ENCODE measurements at places on chromosomes 4 and X.

- peaks cover 5% of the 10 kb centered on the region for H3K27me3 ChIP-seq
- no peak overlapping the region for H3K4me3 ChIP-seq
- no peak for DNase-seq
Measured at GRCh38 chr4:113335746-113336145, 286.3 kb downstream of the ANK2 start.

DNA sequence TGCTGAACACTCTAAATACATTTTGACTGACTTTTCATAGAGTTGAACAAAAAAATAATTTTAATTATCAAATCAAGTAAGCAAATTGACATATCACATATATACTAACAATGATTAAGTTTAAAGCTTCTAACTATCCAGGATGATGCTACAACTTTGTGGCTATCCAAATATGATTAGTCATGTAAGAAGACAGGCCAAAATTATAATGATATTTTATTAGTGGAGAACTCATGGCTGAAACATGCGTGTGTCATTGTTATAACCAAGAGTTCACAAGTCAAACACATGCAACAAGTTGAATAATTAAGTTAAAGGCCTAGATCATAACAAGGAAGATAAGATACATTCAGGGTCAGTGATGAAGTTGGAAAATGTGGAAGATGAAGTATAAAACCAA lies 346.8 kb downstream of the FSTL5 start:
- no peaks in the 10 kb centered on the region for H3K4me1 ChIP-seq
- H3K36me3 ChIP-seq: no peaks in the 10 kb centered on the region
- H3K27ac ChIP-seq: no peak overlapping the region

DNA sequence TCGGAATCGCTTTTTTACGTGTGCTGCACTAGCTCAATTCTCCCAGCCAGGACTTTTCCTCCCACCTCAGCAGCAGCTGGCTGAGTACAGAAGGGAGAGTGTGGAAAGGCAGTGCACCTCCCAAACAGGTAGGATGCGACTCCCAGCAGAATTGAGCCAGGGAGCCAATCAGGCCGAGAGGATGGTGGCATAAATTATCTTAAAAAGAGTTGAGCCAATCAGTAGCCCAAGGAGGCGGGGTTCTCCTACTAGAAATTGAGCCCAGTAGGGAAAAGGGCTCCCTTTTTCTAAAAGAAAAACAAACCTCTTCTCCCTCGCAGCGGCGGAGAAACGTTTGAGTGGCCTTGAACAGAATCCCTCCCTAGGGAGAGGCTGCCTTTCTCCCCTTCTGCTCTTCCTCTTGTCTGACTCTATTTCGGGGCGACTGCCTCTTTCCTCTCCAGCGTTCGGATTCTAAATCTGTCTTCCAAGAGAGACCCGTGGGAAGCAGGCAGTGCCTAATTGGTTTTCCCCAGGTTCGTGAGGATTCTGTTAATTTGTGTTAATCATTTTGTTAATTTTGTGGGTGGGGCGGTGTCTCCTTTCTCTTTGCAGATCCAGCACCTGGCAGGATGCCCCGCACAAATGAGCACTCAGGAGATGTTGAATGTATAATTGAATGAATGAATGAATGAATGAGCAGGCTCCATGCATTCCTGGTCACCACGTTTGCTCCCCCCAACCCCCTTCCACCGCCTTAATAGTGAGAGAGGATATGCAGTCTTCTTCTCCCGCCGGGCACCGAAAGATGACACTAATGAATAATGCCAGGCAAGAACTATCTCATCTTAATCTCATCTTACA lies at the start of gene GABRG1:
TSS of gene GABRG1 (minus strand) at position 142 of the 843 bp plus-strand sequence. CDS start at position 1, 141 bp downstream.
- H3K4me1 ChIP-seq: no peaks in the 10 kb centered on the region
- no peaks in the 10 kb centered on the region for H3K36me3 ChIP-seq
- H3K4me3 ChIP-seq: no peak within 1 kb of the TSS
- DNase-seq: no peak
- no peaks in the 10 kb centered on the region for H3K27me3 ChIP-seq

- H3K4me3 ChIP-seq: no peak overlapping the region
- H3K36me3 ChIP-seq: no peaks in the 10 kb centered on the region
- H3K27ac ChIP-seq: no peak overlapping the region
- H3K27me3 ChIP-seq: no peaks in the 10 kb centered on the region
- DNase-seq: no peak
Measured at GRCh38 chr4:181475359-181475758, 767.8 kb upstream of the TENM3 start.

- DNase-seq: no peak
- no peak overlapping the region for H3K27ac ChIP-seq
- H3K27me3 ChIP-seq: no peaks in the 10 kb centered on the region
- no peak overlapping the region for H3K4me3 ChIP-seq
Measured at GRCh38 chr4:25667931-25668557, 12.4 kb downstream of the SLC34A2 start.

DNA sequence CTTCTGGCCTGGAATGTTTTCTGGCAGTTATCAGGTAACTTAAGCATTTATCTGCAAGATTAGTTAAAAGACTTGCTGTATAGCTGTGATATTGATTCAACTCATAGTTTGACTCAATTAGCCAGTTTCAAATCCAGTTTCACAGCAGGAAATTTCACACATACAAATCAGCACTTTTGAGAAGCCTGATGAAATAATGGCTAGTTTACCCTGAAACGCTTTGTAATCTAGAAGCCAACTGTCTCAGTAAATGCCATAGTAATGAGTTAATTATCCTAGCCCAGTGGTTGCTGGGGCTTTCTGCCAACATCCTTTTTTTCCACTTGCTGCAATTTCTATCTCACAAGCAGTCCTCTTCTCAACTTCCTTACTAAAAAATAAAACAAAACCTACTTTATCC lies 53.1 kb downstream of the ARHGEF38 start:
- H3K4me3 ChIP-seq: no peak overlapping the region
- H3K4me1 ChIP-seq: peaks cover 2% of the 10 kb centered on the region
- DNase-seq: no peak
- no peaks in the 10 kb centered on the region for H3K36me3 ChIP-seq

GRCh38 chr4:169079942-169080827 lies 70.1 kb upstream of the CBR4 start:
- no peak overlapping the region for H3K27ac ChIP-seq
- peaks cover 14% of the 10 kb centered on the region for H3K4me1 ChIP-seq
- no peaks in the 10 kb centered on the region for H3K36me3 ChIP-seq
- H3K27me3 ChIP-seq: peaks cover 14% of the 10 kb centered on the region
- H3K4me3 ChIP-seq: peak overlapping the region; percentile 41

- H3K27me3 ChIP-seq: peaks cover 3% of the 10 kb centered on the region
- peaks cover 50% of the 10 kb centered on the region for H3K36me3 ChIP-seq
- peaks cover 30% of the 10 kb centered on the region for H3K4me1 ChIP-seq
- H3K27ac ChIP-seq: no peak overlapping the region
Measured at GRCh38 chr4:38138363-38138762, 178.2 kb downstream of the PTTG2 start.

DNA sequence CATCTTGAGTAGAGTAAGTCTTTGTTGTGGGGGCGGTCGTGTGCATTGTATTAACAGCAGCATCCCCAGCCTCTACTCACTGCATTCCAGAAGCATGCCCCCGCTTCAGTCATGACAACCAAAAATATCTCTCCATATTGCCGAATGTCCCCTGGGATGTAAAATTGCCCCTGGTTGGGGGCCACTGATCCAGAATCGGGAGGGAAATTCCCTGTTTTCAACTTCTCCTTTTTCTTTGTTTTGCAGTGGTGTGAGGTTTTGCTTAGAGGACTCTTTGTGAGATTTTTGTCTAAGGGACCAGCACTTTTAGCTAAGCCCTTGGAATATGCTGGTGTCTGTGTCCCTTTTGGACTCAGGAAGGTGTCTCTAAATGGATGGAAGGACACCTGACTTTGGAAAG lies 3.0 kb upstream of the IL13RA1 start:
- H3K27ac ChIP-seq: no peak overlapping the region
- no peaks in the 10 kb centered on the region for H3K36me3 ChIP-seq
- peaks cover 5% of the 10 kb centered on the region for H3K4me1 ChIP-seq
- DNase-seq: no peak
- no peak overlapping the region for H3K4me3 ChIP-seq
- peaks cover 14% of the 10 kb centered on the region for H3K27me3 ChIP-seq

GRCh38 chr4:81960961-81961360 lies 412.8 kb downstream of the HNRNPD start:
- no peak overlapping the region for H3K4me3 ChIP-seq
- DNase-seq: no peak
- no peaks in the 10 kb centered on the region for H3K36me3 ChIP-seq
- peaks cover 2% of the 10 kb centered on the region for H3K27me3 ChIP-seq
- H3K27ac ChIP-seq: no peak overlapping the region
- peaks cover 7% of the 10 kb centered on the region for H3K4me1 ChIP-seq

DNA sequence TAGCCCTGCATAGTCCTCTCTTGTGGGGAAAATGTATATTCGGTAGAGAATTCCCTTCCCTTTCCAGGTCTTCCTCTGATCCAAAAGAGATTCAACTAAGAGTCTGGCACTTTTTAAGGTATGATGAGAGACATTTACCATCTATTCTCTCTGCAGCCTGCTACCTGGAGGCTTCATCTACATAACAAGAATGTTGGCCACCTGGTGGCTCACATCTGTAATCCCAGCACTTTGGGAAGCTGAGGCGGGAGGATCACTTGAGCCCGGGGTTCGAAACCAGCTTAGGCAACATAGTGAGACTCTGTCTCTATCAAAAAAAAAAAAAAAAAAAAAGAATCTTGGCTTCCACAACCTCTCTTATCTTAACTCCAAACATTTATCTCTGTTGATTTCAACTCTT lies 40.4 kb upstream of the NOCT start:
- H3K36me3 ChIP-seq: no peaks in the 10 kb centered on the region
- no peaks in the 10 kb centered on the region for H3K4me1 ChIP-seq
- H3K27me3 ChIP-seq: no peaks in the 10 kb centered on the region
- no peak overlapping the region for H3K27ac ChIP-seq

- H3K36me3 ChIP-seq: no peaks in the 10 kb centered on the region
- H3K27ac ChIP-seq: no peak overlapping the region
- no peaks in the 10 kb centered on the region for H3K27me3 ChIP-seq
Measured at GRCh38 chr4:163922302-163922701, 427.8 kb downstream of the TMA16 start.

GRCh38 chrX:115452251-115452650 lies 108.7 kb upstream of the PLS3 start:
- H3K27ac ChIP-seq: no peak overlapping the region
- no peaks in the 10 kb centered on the region for H3K27me3 ChIP-seq
- DNase-seq: no peak
- H3K4me1 ChIP-seq: no peaks in the 10 kb centered on the region

GRCh38 chr4:40587826-40588225 lies 41.8 kb downstream of the RBM47 start:
- no peak for DNase-seq
- H3K36me3 ChIP-seq: no peaks in the 10 kb centered on the region
- no peaks in the 10 kb centered on the region for H3K4me1 ChIP-seq
- no peak overlapping the region for H3K4me3 ChIP-seq
- H3K27me3 ChIP-seq: peaks cover 3% of the 10 kb centered on the region

GRCh38 chr4:42395595-42395994 lies 1.7 kb upstream of the SHISA3 start:
- no peaks in the 10 kb centered on the region for H3K36me3 ChIP-seq
- H3K4me1 ChIP-seq: peaks cover 22% of the 10 kb centered on the region
- H3K4me3 ChIP-seq: no peak overlapping the region

DNA sequence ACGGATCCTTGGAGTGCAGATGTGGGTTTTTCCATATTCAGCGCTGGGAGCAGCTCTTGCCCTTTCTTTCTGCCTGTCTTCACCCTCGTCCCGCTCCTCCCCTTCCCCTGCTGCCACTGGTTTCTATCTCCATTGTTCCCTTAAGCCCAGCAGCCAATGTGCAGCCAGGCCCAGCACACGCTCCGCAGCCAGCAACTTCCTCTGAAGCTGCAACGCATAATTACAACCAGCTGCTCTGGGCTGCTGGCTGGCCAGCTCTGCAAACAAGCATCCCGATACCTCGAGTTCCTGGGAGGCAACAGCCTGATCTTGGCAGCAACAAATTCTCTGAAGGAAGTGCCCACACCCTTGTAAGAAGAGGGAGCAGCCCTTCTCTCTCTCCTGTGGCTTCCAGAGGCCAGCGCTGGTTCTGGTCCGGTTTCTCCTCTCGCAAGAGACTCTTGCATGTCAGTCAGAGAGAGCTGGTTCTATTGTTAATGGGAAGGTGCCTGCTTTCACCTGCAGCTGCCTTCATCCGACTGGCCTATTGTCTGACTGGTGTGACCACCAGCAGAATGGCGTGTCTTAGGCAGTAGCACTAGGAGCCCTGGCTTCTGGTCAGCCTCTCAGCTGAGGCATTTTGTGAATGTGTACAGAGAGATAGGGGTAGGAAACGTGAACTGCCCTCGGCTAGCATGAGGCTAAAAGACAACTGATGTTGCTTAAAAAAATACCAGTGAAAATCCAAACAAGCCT lies 83.8 kb upstream of the MAML3 start:
- no peak overlapping the region for H3K27ac ChIP-seq
- no peaks in the 10 kb centered on the region for H3K36me3 ChIP-seq
- no peak overlapping the region for H3K4me3 ChIP-seq
- DNase-seq: no peak
- H3K27me3 ChIP-seq: no peaks in the 10 kb centered on the region

GRCh38 chr4:139458543-139458942 lies 4.6 kb downstream of the RAB33B start:
- no peak overlapping the region for H3K4me3 ChIP-seq
- no peak overlapping the region for H3K27ac ChIP-seq
- DNase-seq: no peak
- peaks cover 15% of the 10 kb centered on the region for H3K36me3 ChIP-seq
- no peaks in the 10 kb centered on the region for H3K27me3 ChIP-seq

- DNase-seq: no peak
- no peaks in the 10 kb centered on the region for H3K36me3 ChIP-seq
Measured at GRCh38 chr4:158450741-158451140, 70.9 kb upstream of the RXFP1 start.

DNA sequence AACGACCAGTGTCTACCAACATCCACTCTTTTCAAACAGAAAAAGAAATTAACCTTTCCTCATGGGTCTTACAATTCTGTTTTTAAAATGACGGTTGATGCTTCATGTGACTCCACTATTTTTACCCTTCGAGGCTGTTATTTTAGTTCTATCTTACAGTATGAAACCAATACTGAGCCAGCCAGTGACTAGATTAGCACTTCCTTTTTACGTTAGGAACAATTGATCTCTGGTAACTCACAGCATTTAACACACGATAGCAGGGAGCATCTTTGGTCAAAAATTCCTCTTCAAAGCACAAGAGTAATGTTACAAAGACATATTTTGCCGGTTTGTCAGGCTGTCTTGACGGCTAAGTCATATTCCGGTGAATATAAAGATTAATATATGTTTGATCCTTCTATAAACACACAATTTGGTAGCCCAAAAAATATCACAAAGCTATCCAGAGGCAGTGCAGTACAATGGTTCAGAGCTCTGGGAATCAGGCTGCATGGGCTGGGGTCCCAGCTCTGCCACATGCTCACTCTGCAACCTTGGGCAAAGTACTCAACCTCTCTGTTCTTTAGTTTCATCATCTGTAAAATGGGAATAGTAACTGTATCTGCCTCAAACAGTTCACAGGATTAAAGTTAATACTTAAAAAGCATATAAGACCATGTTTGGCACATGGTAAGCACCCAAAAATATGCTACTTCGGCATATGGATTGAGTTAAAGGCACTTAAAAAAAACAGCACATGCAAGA lies 62.9 kb upstream of the TXK start:
- H3K36me3 ChIP-seq: no peaks in the 10 kb centered on the region
- peaks cover 7% of the 10 kb centered on the region for H3K4me1 ChIP-seq
- peaks cover 2% of the 10 kb centered on the region for H3K27me3 ChIP-seq
- H3K27ac ChIP-seq: no peak overlapping the region
- no peak for DNase-seq
- H3K4me3 ChIP-seq: no peak overlapping the region

Measured in activated CD4-positive, alpha-beta T cell treated with anti-CD3 and anti-CD28 coated beads for 36 hours (primary cell).